ENCODE measurements at places on chromosomes 5 and 9. TPM values are rescaled to one million over a fixed set of nuclear protein-coding genes. Genes with fewer than 3 reads are reported as not detected.

The SPATA9 gene
- polyA plus RNA-seq = 0.19 TPM

The MYMK gene
- not detected for polyA plus RNA-seq

The RNF183 gene
- polyA plus RNA-seq = 0.46 TPM

The TLE1 gene
- 27.5 TPM for polyA plus RNA-seq

The FBXW5 gene
- polyA plus RNA-seq = 112 TPM

DNA sequence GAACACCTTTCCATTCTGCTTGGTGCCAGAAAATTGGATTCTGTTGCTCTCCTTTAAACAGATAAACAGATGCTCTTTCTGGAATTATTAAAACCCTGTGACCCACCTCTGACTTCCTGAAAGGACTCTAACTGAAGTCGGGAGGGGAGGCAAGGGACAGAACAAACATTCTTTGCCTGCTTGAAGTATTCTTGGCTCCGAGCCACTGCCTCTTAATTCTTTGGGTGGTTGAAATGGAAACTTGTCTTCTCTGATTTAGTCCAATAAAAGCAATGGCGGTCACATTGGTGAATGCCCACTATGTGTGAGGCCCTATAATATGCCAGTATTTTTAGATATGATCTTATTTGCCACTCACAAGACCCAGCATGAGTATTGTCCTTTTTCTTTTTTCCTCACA lies 236.8 kb downstream of the SLIT3 start:
- no peak overlapping the region for H3K4me3 ChIP-seq
- H3K27ac ChIP-seq = no peak overlapping the region
- no peaks in the 10 kb centered on the region for H3K27me3 ChIP-seq

GRCh38 chr5:32621256-32621655 lies 35.9 kb downstream of the SUB1 start:
- H3K27me3 ChIP-seq = no peaks in the 10 kb centered on the region
- DNase-seq = no peak
- H3K4me3 ChIP-seq = no peak overlapping the region
- no peaks in the 10 kb centered on the region for H3K4me1 ChIP-seq

GRCh38 chr5:151168602-151169344 lies 11.2 kb upstream of the ANXA6 start:
- peaks cover 3% of the 10 kb centered on the region for H3K4me1 ChIP-seq
- no peak overlapping the region for H3K27ac ChIP-seq
- no peaks in the 10 kb centered on the region for H3K27me3 ChIP-seq
- H3K36me3 ChIP-seq = no peaks in the 10 kb centered on the region

GRCh38 chr5:29822521-29822920 lies 1371.0 kb upstream of the CDH6 start:
- no peak overlapping the region for H3K4me3 ChIP-seq
- no peaks in the 10 kb centered on the region for H3K27me3 ChIP-seq
- no peaks in the 10 kb centered on the region for H3K36me3 ChIP-seq
- no peak for DNase-seq
- H3K27ac ChIP-seq = no peak overlapping the region

DNA sequence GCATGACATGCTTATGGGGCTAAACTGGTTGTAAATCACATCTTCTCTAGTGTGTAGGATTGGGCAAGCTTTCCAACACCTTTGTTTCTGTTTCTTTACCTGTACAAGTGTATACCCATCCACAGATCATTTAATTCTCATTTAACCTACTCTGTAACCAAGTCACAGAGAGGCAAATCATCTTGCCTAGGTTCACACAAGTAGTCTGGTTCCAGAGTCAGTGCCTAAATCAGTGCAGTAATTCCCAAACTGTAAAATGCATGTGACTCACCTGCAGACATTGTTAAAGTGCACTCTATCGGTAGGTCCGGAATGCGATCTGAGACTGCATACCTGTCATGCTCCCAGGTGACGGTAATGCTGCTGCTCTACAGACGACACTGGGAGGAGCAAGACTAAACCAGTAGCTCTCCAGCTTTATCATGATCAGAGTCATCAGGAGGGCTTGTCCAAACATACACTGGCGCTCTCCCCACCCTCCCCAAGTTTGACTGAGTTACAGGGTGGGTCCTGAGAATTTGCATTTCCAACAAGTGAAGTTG lies 107.9 kb upstream of the FREM1 start:
- H3K4me1 ChIP-seq = no peaks in the 10 kb centered on the region
- no peaks in the 10 kb centered on the region for H3K36me3 ChIP-seq
- DNase-seq = no peak
- no peaks in the 10 kb centered on the region for H3K27me3 ChIP-seq
- H3K4me3 ChIP-seq = no peak overlapping the region
